ENCODE measurements at places on chromosomes 3 and 15. TPM values are rescaled to one million over a fixed set of nuclear protein-coding genes. Genes with fewer than 3 reads are reported as not detected.

GRCh38 chr15:40234783-40235182 is 4.1 kb upstream of the PAK6 start:
- no peak for DNase-seq

DNA sequence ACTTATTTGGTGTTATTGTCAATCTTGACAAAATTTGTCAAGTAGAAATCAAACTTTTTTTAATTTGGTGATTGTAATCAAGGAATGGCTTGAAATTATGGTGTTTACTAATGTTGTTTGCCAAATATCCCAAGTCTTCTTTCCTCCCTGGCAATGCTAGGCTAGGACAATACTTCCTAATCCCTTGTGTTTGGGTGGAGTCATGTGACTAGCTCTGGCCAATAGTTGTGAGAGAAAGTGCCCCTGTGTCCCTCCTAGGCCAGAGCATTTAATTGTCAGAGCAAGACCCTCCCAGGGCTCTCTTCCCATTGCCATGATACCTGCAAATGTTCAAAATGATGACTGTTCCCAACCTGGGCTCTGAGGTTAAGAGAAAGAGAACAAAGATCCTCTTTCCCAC is 132.7 kb downstream of the ANXA2 start:
- no peak for DNase-seq

- no peak for DNase-seq
Measured at GRCh38 chr3:66138336-66139313, 82.2 kb upstream of the SLC25A26 start.

GRCh38 chr3:174938102-174938501 is 79.0 kb downstream of the NAALADL2 start:
- no peak for DNase-seq

GRCh38 chr3:125079675-125080045 is 23.9 kb upstream of the HEG1 start:
- DNase-seq = no peak

DNA sequence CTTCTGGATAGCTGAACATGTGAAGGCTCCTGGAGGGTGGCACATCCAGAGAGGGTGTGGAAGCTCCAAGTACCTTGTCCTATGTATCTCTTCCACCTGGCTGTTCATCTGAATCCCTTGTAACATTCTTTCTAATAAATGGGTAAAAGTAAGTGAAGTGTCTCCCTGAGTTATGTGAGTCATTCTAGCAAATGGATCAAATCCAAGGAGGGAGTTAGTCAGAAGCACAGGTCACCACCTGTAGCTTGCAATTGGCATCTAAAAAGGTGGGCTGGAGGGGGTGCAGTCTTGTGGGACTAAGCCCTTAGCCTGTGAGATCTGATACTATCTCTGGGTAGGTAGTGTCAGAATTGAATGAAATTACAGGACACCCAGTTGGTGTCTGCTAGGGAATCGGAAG is 71.0 kb downstream of the WWTR1 start:
- DNase-seq = no peak

Gene TMEM266
- total RNA-seq = 0.15 TPM

DNA sequence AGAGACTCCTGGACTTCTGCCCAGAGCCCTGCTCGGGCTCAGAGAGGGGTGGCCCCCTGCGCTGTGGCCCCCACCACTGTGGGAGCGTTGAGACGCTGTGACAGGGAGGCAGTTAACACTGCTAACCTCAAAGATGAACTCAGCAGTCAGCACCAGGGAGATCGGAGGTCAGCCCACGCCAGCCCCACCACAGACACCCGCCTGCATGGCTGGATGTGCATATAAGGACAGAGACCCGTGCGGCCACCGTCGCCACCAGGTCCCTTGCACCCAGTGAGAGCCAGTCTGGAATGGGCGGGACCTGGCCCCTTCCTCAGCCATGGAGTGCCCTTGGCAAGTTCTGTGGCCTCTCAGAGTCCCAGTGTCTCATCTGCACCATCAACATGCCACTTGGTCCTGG is 48.5 kb upstream of the FURIN start:
- DNase-seq = no peak

GRCh38 chr3:63051920-63052319 is 176.7 kb upstream of the CADPS start:
- no peak for DNase-seq
